NCI-H187 treated with DMSO at 0.1 percent for 48 hours (cell line): ENCODE measurements at places on chromosomes 2 and 18.
A peak's percentile ranks its signal among the peaks of the same experiment; 100 is the strongest.

DNA sequence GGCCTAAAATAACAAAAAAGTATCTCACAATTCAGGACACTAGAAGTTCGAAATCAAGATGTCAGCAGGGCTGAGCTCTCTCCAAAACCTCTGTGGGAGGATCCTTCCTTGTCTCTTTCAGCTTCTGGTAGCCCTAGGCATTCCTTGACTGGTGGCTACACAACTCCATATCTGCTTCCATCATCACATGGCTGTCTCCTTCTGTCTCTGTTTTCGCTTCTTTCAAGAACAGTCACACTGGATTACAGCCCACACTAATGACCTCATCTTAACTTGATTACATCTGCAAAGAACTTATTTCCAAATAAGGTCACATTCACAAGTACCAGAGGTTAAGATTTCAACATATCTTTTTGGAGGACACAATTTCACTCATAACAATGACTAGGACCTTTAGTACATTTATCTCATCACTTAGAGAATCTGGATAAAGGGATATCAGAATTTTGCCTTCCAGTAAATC is 275.2 kb downstream of the IRS1 start:
- DNase-seq: no peak

- no peak for DNase-seq
Observed at GRCh38 chr18:58394602-58395425, 234.1 kb downstream of the ALPK2 start.

DNA sequence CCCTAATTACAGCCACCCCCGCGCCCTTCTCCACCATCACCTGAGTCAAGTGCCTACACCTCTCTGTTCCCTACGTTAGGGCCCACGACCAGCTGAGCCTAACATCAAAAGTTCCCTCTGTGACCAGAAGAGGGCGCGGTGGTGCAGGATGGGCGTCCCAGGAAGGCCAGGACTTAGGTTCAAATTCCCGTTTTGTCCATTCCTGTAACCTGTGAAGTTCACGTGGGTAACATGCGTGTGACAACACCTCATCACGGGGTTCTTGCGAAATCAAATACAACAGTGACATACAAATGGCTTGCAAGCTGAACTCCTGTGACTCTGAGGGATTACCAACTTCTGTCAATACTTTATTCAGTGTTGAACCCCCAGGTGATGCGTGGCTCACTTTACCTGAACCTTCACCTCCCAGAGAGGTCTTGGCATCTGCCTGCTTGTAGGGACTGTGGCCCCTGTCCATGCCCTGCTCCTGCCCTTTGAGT is 207.9 kb downstream of the ARL4C start:
- peak; percentile 26 for DNase-seq

- no peak for DNase-seq
Observed at GRCh38 chr18:2901423-2901985, 54.7 kb downstream of the EMILIN2 start.

DNA sequence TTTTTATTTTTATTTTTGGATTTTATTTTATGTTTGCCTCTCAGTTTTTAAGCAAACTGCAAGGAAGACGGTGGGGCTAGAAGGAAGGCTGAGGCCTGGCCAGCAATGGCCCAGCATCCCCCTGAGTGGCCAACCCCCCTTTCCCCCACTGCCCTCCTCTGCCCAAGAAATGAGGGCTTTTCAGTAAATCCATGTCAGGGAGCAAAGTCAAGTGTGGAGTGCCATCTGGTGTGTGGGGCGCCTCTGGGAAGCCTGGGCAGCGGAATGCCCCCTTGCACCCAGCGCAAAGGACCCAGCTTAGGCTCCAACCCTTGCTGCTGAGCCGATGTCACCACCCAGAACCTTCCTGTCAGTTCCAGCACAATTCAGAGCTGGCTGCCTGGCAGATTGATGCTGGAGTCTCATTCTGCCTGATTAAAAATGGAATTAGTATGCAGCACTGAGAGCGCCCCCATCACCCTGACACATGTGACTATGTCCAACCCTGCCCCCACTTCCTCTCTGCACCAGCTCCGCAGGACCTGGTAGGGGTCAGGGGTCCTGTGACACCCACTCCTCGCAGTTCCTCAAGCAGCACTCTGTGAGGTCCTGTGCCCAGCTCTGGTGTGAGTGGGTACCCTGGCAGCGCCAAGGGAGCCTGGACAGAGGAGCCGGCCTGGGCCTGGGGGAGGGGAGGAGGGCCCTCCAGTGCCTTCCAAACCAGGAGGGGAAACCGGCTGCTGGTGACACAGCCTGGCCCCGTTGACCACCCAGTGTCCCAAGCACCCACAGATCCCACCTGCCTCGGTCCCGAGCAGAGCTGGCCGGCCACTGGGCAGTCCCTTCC is 9.2 kb upstream of the ALPP start:
- no peak for DNase-seq
